ENCODE measurements at places on chromosomes 4 and X.
A peak's percentile ranks its signal among the peaks of the same experiment; 100 is the strongest.

GRCh38 chrX:10223276-10223675 lies 66.5 kb downstream of the CLCN4 start:
- no peak for DNase-seq

DNA sequence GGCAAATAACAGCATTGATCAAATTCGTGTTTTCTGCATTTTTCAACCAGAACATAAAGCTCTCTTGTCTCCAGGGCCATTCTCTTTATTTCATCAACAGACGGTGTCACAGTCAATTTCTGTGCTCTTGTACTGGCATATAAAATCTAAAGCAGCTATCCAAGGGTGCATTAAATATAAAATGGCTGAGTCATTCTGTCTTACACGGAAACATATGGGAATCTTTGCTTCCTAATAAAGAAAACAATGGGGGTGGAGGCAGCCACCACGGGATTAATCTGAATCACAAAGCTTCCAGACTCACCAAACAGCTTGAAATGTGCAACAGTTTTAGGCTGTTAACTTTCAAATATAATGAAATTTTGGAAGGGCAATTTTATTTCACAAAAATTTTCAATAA lies 132.6 kb downstream of the IL15 start:
- no peak for DNase-seq

DNA sequence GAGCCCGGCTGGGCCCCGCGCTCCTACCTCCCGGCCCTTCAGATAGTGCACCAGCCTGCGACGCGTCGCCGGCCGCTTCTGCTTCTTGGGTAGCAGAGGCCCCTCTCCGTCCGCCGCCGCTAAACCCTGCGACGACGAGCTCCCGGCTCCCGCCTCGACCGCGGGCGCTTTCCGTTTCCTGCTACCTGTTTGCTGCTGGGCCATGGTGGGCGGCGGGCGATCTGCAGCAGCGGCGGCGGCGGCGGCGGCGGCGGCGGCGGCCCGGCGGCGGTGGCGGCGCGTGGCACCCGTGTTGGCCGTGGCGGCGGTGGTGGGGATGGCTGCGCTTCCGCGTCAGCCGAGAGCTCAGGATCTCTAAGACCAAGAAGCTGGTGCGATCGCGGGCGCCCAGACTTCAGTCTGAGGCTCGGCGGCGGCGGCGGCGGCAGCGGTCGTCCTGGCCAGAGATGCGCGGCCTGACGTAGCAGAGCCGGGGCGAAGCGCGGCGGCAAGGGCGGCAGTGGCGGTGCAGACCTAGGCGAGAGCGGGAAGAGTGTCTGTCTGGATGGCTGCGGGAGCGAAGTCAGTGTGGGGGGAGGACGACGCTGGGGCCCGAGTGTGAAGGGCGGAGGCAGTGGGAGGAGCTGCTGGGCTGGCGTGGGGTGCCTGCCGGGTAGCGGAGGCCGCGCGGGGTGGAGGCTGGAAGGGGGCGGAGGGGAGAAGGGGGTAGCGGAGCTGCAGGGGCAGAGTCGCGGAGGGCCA lies at the start of gene DCAF12L2:
Gene DCAF12L2 (minus strand): TSS at position 569 of the 741 bp plus-strand sequence. CDS start 365 bp downstream, at position 204.
- DNase-seq, result no peak

DNA sequence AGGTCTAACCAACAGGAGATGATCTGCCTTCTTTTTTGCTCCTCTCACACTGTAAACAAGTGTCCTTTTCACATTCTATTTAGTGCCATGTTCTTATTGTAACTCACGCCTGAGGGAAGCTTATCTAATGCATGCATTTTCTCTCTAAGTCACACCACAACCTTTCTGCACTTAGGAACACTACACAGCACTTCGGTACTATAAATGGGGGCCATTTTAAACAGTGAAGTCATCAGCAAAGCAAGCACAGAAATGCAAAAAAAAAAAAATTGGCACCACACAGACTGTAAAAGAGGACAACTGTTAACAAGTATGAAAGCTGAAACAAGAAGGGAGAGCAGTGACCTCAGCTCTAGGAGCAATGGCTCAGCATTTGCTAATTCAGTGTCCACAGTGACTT lies 45.2 kb downstream of the PRSS12 start:
- no peak for DNase-seq

- DNase-seq, result no peak
These were observed 28.9 kb upstream of the MTMR1 start for GRCh38 chrX:150664290-150664689.

- peak; percentile 25 for DNase-seq
These were observed 944 bp downstream of the FUNDC2 start for GRCh38 chrX:155027509-155028066.

DNA sequence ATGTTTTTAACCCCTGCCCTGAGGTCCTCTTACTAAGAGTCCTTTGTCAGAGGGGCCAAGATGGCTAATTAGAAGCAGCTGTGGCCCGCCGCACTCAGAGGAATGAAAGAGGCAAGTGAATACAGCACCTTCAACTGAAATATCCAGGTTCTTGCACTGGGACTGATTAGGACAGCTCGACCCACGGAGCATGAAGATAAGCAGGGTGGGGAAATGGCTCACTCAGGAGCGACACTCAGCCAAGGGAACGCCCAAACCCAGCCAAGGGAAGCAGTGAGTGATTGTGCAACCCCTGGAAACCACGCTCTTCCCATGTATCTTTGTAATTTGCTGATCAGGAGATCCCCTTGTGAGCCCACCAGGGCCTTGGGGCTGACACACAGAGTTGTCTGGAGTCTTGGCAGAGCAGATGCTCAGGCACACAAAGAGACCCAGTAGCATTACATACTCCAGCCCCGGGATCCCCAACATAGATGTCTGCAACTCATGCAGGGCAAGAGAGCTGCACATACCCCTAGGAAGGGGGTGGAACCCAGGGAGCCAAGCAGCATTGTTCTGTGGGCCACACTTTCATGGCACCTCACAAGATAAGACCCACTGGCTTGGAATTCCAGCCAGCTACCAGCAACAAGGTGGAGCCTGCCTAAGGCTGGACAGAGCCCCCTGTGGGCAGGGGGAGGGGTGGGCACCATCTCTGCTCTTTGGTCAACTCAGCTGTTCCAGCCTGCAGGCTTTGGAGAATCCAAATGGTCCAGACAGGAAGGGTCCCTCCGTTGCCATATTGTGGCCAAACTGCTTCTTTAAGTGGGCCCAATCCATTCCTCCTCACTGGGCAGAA lies 23.3 kb downstream of the F8A3 start:
- no peak for DNase-seq

GRCh38 chrX:109732807-109733612 lies at the start of gene ACSL4:
TSS of gene ACSL4 (minus strand) at chrX:109733257. CDS start at chrX:109683363, 49,894 bp downstream.
- peak; percentile 65 for DNase-seq

GRCh38 chr4:188993871-188994270 lies 854.6 kb downstream of the TRIML1 start:
- peak; percentile 10 for DNase-seq

DNA sequence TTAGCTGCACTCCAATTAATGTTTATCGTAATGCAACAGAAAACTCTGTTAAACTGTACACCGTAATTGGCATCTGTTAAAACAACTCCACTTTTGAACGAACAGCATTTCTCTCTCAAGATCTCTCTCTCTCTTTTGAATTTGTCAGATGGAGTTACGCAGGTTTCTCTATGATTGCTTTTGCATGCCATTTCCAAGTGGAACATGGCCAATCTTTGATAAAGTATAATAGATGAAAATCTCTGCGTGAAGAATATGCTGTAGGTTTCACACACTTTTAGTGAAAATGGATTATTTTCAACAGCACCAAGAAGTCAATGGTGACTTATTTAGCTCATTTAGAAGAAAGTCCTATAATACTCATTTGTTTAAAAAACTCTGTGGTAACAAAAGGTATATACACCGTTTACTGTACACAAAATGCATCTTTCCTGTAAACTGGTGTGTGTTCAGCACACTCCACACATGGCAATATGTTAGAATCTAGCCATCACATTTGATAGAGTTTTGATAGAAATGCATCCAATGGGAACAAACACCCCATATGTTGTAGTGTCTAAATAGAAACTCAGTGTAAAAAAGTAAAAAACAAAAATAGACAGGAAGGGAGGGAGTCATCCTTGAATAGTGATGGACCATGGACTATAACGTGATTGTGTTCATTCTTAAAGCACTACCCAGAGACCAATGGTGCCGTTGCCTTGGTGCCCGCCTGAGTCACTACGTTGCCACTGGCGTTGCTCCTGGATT lies 5.8 kb upstream of the FGFBP2 start:
- no peak for DNase-seq

- DNase-seq, result no peak
These were observed 134.7 kb downstream of the SHROOM3 start for GRCh38 chr4:76569706-76570105.

GRCh38 chrX:10217198-10217597 lies 60.4 kb downstream of the CLCN4 start:
- no peak for DNase-seq

DNA sequence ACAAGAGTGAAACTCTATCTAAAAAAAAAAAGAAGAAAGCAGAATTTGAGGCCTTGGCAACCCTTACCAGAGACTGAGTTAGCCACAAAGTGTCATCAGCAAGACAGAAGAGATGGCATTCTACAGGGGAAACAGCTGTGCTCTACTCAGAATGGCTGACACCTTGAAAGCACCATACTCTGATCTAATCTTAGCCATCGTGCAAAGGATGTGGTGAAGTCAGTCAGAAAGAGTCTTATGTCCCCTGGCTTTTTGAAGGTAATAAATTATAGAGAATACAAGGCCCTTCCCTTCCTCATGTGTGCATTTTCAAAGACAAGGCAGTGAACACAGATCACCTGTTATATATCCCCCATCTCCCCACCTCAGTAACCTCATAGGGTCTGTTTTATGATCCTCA lies 13.2 kb downstream of the CLNK start:
- DNase-seq, result no peak

GRCh38 chr4:94814237-94814636 lies 56.5 kb downstream of the BMPR1B start:
- no peak for DNase-seq

- DNase-seq, result no peak
These were observed 116.8 kb upstream of the SHISA3 start for GRCh38 chr4:42280327-42281095.

- DNase-seq, result no peak
These were observed 50.7 kb downstream of the MRPL1 start for GRCh38 chr4:77913348-77913747.

DNA sequence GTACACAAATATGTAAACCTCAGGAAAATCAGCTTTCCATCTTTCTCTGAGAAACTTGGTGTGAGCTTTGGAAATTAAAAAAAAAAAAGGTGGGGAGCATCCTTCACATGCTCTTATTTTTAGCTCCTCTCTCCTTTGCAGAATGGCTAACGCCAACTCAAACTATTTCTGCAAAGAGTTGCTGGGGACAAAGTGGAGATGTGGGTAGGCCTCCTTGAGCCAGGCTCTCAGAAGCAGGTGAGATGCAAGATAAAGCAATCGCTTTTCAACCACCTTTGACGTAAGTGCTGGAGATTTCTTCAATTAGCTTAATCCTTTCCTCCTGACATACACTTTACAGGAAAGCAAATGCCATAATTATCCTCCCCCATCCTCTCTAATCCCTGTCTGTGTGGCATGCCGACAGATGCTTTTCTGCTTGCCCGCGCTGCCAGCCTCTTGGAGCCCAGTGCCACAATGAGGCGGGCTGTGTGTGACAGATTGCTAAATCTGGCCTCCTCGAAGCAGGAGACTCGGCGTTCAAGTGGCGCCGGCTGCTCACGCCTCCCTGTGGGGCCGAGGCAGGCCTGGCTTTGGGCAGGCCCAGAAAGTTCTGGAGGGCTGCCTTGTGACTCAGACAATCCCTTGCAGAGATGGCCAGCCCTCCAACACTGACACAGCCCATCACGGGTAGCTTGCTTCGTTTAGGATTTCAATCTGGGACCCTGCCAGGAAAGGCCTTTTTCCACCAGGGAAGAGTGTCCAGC lies 64.9 kb upstream of the SOD3 start:
- no peak for DNase-seq

GRCh38 chrX:69264158-69264581 lies 98.9 kb upstream of the PJA1 start:
- no peak for DNase-seq

GRCh38 chrX:81348388-81348787 lies 146.5 kb downstream of the SH3BGRL start:
- no peak for DNase-seq

DNA sequence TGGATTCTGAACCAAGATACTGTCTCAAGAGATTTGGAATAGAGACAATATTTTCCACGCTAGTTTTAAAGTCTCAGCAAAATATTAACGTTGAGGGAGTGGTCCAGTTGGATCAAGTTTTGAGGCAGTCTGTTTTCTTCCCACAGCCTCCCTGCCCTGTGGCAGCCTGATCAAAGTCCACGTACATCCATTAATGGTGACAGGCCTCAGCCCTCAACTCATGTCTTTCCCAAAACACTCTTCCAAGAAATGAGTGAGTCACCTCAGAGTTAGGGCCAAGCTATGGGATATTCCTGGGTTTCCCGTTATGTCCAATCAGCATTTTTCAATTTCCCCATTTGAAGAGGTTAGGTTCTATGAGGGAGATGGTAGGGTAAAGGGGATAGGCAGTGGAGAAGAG lies 28.5 kb downstream of the EGFL6 start:
- no peak for DNase-seq

- DNase-seq, result peak; percentile 72
These were observed 76.3 kb upstream of the TRIM2 start for GRCh38 chr4:153127760-153128494.

DNA sequence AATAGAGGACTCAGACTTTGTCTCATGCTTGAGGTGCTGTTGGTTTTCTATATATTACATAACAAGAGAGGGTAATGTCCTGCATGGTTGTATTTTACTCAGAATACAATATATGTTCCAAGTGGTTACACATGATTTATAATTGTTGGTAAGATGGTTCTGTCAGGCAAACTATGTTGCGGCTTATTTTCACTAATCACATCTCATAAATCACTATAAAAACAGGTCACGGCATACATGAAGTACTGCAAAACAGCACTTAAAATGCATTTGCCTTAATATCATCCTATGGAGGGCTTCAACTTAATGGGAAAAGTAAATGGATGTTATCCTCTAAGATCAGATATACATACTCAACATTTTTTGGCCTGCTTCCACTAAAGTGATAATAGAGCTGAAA lies 246.0 kb upstream of the ARSJ start:
- no peak for DNase-seq

- DNase-seq, result no peak
These were observed 42.4 kb upstream of the RPA4 start for GRCh38 chrX:96841325-96841724.

- DNase-seq, result no peak
These were observed 148.4 kb upstream of the FGF16 start for GRCh38 chrX:77298790-77299189.

- peak; percentile 81 for DNase-seq
These were observed 426 bp upstream of the C4orf51 start for GRCh38 chr4:145679520-145679919.

DNA sequence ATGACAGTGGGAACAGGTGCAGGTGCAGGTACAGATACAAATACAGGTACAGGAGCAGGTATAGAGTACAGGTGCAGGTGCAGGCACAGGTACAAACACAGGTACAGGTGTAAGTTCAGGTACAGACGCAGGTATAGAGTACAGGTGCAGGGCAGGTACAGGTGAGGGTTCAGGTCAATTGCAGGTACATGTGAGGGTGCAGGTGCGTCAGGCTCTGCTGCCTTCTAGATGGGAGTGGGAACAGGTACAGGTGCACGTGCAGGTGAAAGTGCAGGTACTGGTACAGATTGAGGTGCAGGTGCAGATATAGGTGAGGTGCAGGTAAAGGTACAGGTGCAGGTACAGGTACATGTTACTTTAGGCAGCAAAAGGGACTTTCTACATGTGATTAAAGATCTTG lies 85.7 kb downstream of the CRLF2 start:
- no peak for DNase-seq

Measured in NCI-H510A treated with DMSO at 0.1 percent for 48 hours (cell line).